ENCODE measurements at places on chromosomes 11 and 22.
A peak's percentile ranks its signal among the peaks of the same experiment; 100 is the strongest.

GRCh38 chr11:35650006-35650405 lies 12.6 kb upstream of the TRIM44 start:
- no peak for DNase-seq

DNA sequence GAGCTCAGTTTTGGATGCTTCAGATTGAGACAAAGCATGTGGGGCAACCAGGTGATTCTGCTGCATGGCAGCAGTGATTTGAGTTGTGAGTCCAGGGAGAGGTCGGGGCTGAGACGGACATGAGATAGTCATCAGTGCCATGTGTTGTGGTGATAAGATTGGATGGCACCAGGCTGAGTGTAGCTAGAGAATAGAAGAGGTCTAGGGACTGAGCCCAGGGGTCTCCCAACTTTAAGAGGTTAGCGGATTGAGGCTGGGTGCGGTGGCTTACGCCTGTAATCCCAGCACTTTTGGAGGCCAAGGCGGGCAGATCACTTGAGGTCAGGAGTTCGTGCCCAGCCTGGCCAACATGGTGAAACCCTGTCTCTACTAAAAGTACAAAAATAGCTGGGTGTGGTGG lies 6.3 kb upstream of the CTSD start:
- DNase-seq, result no peak

DNA sequence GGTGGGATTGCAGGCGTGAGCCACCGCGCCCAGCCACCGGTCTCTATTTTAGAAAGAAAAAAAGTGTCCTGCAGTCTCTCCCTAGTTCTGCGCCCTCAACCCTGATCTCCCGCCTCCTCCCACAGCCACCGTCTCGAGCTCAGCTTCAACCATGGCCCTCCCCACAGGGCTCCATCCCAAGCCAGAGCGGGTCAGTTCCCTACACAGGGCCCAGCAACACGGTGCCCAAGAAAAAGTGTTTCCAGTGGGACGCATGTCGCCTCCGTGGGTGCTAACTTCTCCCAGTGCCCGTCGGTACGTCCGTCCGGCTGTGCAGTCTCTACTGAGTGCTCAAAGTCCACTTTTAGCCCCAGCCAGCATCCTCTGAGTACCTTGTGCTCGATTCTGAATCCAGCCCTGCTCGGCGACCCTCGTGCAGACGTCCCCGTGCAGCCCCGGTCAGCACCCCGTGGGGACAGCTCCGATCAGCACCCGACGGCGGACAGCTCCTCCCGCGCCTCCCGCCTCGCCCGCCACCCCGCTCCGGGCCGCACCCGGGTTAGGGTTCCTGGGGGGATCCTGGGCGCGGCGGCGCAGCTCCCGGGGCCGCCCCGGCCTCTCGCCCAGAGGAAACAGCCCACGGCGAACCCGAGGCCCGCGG lies 657 bp upstream of the MAPK8IP2 start:
- peak; percentile 41 for DNase-seq

- no peak for DNase-seq
These were observed 44.0 kb downstream of the MRTFA start for GRCh38 chr22:40592352-40593113.

- no peak for DNase-seq
These were observed 1028.3 kb downstream of the BRD1 start for GRCh38 chr22:48799227-48799970.

Measured in stimulated activated CD8-positive, alpha-beta memory T cell treated with anti-CD3 and anti-CD28 coated beads, Interleukin-7, amount 100 ng/mL, for 24 hours (primary cell).